ENCODE measurements at places on chromosomes 1 and 21. TPM values are rescaled to one million over a fixed set of nuclear protein-coding genes. Genes with fewer than 3 reads are reported as not detected.

DNA sequence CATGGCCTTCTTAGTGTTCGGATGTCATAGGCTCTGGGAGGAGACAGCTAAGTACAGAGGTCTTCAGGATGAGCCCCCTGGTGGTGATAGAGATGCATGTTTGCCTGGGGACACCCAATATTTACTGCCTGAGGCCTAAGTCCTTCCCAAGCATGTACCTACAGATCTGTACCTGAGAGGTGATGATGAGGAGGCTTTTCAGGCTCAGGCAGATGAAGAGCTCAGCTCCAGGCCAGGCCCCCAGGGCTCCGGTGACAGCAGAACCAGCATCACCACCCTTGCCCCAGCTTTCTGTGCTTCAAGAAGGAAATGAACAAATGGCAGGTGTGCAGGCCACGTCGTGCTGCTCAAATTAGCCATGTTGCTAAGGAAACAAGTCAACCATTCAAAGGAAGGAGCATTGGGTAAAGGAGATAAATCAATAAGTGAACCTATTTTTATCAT is 21.1 kb downstream of the CACNA1E start:
- DNase-seq = peak; percentile 84

DNA sequence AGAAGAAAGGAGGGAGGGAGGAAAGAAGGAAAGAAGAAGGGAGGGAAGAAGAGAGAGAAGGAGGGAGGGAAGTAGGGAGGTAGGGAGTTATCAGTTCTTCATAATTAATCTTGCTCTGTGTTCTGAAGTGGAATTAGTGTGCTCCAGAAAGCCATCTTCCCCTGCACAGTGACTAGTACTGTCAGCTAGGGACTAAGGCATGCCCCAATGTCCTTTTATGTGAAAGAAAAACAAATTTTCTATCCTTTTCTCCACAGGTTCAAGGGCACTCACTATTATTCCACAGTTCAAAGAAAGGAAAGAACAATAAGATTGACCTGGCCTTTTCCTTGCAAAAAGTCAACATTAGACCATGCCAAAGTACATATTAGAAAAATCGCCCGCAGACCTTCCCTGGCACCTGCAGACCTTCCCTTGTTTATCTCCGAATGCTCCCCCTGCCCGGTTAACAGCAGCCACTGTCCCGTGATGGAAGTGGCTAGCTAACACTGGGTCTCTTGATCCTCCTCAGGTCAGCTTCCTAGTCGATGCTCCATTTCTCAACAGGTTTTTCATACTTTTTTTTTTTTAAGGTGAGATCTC is 107.2 kb upstream of the EDEM3 start:
- no peak for DNase-seq

GRCh38 chr1:160260406-160261382 is 1.7 kb downstream of the DCAF8 start:
- DNase-seq = no peak

DNA sequence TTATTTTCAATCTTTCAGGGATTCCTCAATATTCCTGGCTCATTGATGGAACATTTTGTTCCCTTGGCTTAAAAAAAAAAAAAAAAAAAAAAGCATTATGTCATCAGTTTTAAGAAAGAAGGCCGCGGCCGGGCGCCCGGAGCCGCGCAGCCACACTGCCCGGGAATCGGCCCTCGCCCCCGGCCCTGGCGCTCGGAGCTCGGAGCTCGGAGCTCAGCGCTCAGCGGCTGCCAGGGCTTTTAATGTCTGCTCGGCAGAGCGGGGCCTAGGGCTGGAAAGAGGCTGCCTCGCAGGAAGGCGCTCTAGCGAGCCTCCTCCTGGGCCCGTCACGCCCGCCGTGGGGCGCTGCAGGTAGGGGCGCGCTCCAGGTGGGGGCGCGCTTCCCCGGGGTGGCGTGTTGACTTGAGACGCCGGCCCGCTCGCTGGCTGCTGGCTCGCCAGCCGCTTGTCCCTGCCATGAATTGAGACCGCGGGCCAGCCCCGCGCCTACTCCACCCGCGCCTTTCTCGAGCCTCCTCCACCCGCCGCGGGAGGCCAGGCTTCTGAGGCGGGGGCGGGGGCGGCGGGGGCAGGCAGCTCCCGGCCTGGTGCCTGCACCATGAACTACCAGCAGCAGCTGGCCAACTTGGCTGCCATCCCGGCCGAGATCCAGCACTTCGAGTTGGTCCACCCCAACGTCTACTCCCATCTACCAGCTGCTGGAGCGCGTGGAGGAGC is 5.4 kb upstream of the TDRD5 start:
- DNase-seq = peak; percentile 85

GRCh38 chr1:89098857-89099256 is 27.1 kb downstream of the GBP2 start:
- DNase-seq = no peak

GRCh38 chr21:41445465-41445862 is 19.4 kb downstream of the MX1 start:
- DNase-seq = no peak

DNA sequence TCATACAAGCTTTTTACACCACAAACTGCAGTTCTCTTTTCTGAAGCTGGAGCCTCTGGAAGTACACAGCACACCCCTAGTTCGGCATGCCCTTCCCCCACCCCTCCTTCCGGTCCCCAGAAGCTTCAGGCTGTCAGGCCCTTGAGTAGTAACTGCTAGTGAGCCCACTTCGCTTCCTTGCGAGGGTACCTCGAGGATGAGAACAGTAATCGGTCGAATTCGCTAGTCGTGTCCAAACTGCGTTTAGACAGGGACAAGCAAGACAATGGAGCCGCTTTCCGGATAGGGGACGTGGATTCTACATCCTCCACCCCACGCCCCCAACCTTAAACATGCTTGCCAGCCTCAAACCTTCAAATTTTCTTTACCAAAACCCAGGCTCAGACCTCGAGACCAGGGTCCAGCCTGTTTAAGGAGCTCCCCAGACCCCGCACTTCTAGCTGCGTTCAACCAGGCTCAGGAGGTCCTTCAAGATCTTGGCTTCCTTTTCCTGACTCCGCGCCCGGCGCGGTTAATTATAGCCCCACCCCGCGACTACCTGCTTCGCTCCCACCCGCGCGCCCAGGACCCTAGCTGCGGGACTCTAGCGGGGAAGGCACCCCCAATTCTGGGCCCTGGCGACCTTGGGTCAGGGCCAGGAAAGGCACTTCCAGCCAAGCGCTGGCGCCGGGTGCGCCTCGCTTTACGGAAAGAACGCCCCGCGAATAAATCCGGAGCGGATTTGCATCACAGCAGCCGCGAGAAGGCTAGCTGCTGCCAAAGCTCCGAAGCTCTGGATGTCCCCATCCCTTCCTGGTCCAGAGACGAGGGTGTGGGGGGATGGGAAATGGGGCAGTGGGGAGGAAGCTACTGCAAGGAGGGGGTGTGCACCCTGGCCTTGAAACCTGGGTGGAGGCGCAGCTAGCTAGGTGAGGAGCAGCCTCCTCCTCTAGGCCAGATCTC is 8.1 kb upstream of the TSPAN1 start:
- DNase-seq = peak; percentile 33

GRCh38 chr1:117659550-117660270 is 53.9 kb downstream of the TENT5C start:
- DNase-seq = no peak

DNA sequence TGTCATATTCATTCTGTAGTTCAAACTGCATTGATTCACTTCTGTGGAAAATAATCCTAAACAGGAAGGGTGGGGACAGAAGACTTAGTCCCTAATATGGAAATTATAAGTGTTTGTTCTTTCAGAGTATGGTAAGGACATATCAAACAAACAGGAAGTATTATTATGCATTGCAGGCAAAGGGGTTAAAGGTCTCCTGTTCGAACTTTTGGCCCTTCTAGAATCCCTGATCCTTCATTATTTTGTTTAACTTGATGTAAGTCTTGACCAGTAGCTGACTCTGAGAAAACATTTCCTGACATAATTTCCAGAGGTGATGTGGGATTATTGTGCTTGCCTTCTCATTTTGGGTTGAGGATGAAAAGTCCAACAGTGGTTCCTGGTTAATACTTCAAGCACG is 215.4 kb upstream of the ADGRL2 start:
- no peak for DNase-seq

- peak; percentile 89 for DNase-seq
Observed at GRCh38 chr1:47436304-47436978, 1.4 kb upstream of the FOXD2 start.

GRCh38 chr1:4133297-4133938 is 233.3 kb upstream of the C1orf174 start:
- no peak for DNase-seq

GRCh38 chr21:41432562-41433460 is 6.8 kb downstream of the MX1 start:
- no peak for DNase-seq

DNA sequence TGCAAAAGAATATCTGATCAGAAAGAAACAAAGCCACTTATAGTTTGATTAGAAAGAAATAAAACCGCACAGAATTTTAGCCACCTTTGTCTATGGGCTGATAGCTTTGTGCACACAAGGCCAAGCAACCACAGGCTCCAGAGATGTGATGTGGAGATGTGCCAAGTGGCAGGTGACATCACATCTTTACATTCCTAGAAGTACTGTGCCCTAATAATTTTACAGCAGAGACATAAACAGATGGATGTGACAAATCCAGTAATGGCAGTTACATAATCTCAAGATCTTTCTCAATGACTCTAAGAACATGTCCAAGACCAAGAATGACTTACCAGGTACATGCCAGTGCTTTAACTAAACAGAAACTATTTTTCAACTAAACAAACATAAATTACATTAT is 159.5 kb downstream of the LTN1 start:
- DNase-seq = no peak

GRCh38 chr1:91584878-91585277 is 84.2 kb downstream of the CDC7 start:
- no peak for DNase-seq

- DNase-seq = no peak
Observed at GRCh38 chr1:29282135-29282923, 46.0 kb downstream of the PTPRU start.

DNA sequence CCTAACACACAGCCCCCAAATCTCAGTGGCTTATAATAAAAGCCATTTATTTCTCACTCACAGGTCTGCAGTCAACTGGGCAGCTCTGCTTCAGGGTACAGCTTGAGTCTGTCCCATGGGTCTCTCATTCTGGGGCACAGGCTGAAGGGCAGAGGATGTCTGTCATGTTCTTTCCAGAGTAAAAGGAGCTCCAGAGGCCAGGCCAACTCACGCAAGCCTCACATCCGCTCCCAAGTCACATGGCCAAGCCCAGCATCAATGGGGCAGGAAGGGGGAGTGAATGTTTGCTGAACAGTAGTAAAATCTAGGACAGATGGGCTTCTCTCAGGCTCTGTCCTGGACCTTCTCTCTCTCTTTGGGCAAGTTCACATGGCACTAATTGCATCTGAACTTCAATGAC is 7.1 kb upstream of the SSBP3 start:
- DNase-seq = no peak

Gene IL10
- total RNA-seq = not detected

Gene OR2L13
- total RNA-seq = not detected

Gene CADM3
- 6.9 TPM for total RNA-seq

Gene TRIM63
- total RNA-seq = not detected

Gene TLCD4
- total RNA-seq = 3.2 TPM

Gene PLA2G2D
- not detected for total RNA-seq

Gene C1orf226
- total RNA-seq = 11.3 TPM

Gene RGSL1
- not detected for total RNA-seq

Gene CRNN
- not detected for total RNA-seq
